Effector memory CD4-positive, alpha-beta T cell (primary cell): ENCODE measurements at places on chromosomes 12 and 14.

DNA sequence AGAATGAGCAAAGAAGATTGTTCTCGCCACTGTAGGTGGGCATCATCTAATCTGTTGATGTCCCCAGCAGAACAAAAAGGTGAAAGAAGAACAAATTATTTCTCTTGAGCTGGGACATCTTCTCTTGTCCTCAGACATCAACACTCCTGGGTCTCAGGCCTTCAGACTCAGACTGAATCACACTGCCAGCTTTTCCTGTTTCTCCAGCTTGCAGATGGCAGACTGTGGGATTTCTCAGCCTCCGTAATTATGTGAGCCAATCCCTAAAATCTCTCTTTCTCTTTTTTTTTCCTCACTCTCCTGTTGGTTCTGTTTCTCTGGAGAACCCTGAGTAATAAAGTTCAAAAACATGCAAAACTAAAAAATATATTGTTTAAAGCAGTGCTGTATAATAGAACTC lies 3.7 kb upstream of the TMPRSS12 start:
- no peak for DNase-seq
- no peaks in the 10 kb centered on the region for H3K27me3 ChIP-seq
- no peaks in the 10 kb centered on the region for H3K4me1 ChIP-seq
- H3K4me3 ChIP-seq = no peak overlapping the region

DNA sequence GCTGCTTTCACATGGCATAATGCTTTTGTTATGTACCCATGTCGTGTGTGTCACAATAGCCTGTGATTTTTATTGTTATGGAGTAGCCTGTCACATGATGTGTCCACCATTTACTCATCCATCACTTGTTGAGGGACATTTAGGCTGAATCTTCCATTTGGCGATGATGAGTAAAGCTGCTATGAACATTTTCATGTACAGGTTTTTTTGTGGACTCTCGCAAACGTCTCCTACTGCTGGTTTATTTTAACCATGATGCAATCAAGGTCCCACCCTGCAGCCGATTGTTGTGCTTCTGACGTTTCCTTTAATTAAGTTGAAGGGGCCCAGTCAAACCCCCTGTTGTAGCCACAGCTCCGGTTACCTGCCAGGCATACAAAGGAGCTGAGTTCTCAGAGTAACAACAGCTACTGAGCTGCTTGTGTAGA lies 63.2 kb downstream of the ZNF664 start:
- no peaks in the 10 kb centered on the region for H3K27me3 ChIP-seq
- no peak for DNase-seq
- H3K27ac ChIP-seq = no peak overlapping the region
- no peak overlapping the region for H3K4me3 ChIP-seq
- H3K4me1 ChIP-seq = no peaks in the 10 kb centered on the region
- no peaks in the 10 kb centered on the region for H3K36me3 ChIP-seq

- H3K36me3 ChIP-seq = no peaks in the 10 kb centered on the region
- no peak overlapping the region for H3K4me3 ChIP-seq
- H3K27me3 ChIP-seq = no peaks in the 10 kb centered on the region
Observed at GRCh38 chr12:123494124-123494851, 36.3 kb downstream of the SNRNP35 start.

GRCh38 chr12:121668750-121669520 lies 519 bp downstream of the MORN3 start:
- DNase-seq = no peak
- no peak overlapping the region for H3K27ac ChIP-seq
- H3K36me3 ChIP-seq = no peaks in the 10 kb centered on the region
- H3K4me1 ChIP-seq = peaks cover 34% of the 10 kb centered on the region

- peaks cover 43% of the 10 kb centered on the region for H3K36me3 ChIP-seq
- no peak for DNase-seq
- no peaks in the 10 kb centered on the region for H3K27me3 ChIP-seq
- no peak overlapping the region for H3K4me3 ChIP-seq
Observed at GRCh38 chr14:77554207-77554606, 55.6 kb upstream of the ISM2 start.

GRCh38 chr12:5242440-5242839 lies 189.5 kb upstream of the NTF3 start:
- no peaks in the 10 kb centered on the region for H3K27me3 ChIP-seq
- no peak overlapping the region for H3K27ac ChIP-seq
- DNase-seq = no peak
- no peak overlapping the region for H3K4me3 ChIP-seq
- no peaks in the 10 kb centered on the region for H3K4me1 ChIP-seq

DNA sequence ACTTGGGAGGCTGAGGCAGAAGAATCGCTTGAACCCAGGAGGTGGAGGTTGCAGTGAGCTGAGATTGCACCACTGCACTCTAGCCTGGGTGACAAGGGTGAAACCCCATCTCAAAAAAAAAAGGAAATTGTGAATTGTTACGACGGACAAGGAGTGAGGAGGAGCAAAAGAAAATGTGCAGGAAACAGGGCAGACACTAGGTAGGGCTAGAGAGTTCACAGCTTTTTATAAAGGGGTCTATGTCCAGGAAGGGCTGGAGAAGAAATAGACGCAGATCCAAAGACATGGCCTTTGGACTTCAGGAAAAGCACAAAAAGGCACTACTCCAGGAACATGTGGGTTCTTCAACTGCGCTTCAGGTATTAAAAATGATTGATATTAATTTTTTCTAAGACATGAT lies 34.4 kb downstream of the ATG14 start:
- peaks cover 17% of the 10 kb centered on the region for H3K36me3 ChIP-seq
- no peaks in the 10 kb centered on the region for H3K27me3 ChIP-seq
- H3K27ac ChIP-seq = no peak overlapping the region
- peaks cover 21% of the 10 kb centered on the region for H3K4me1 ChIP-seq
- H3K4me3 ChIP-seq = no peak overlapping the region

- H3K27ac ChIP-seq = peak overlapping the region; percentile 33
- no peak overlapping the region for H3K4me3 ChIP-seq
- H3K4me1 ChIP-seq = peaks cover 21% of the 10 kb centered on the region
- H3K36me3 ChIP-seq = no peaks in the 10 kb centered on the region
- no peak for DNase-seq
- no peaks in the 10 kb centered on the region for H3K27me3 ChIP-seq
Observed at GRCh38 chr12:64653123-64653522, 42.8 kb downstream of the RASSF3 start.

DNA sequence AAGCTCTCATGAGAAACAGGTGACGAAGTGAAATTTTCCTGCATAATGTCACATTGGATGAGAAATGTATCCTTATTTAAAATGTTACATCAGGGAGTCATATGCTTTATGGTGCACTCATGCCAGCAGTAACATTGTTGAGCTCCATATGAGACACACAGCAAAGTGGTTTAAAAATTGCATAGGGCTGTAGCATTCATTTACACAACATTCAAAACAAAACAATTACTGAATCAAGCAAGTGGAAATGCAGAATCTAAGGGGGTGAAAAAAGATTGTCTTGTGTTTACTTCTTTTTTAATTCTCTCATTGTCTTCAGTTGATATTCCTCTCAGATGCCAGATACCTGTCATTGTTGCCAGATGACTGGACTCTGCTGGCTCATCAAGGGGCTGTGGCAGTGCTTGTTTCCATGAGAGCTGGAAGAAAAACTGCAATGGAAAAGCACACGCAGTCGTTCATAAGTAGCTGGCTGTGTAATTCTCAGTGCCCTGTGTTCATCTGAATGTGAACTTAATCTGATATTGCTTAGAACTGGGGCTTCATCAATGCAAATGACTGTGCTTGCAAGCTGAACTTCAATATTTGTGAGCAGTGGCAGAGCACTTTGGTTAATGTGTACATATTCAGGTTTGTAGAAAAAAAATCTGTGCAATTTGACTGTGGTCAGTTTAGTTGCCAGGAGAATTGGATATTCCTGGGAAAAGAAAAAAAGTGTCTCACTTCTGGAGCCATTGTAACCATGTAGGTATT lies 305.6 kb downstream of the RAD51B start:
- DNase-seq = no peak
- no peak overlapping the region for H3K27ac ChIP-seq

DNA sequence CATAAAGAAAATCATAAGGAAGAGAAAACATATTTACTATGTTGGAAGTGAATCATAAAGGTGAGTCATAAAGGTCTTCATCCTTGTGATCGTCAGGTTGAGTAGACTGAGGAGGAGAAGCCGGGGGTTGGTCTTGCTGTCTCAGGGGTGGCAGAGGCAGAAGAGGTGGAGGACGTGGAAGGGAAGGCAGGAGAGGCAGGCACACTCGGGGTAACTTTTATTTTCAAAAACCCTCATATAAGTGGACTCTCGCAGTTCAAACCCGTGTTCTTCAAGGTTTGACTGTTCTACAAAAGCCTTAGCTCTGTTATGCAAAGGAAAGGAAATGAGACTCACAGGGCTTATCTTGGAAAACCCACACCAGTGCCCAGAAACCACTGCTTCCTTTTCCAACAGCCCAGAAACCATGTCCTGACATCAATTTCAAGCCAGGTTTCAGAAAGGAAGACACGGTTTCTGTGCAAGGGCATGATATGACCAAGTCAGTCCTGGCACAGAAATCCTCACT lies 14.0 kb downstream of the SMCO2 start:
- no peak overlapping the region for H3K27ac ChIP-seq
- H3K4me1 ChIP-seq = no peaks in the 10 kb centered on the region

GRCh38 chr12:46160981-46161690 lies 107.7 kb downstream of the SLC38A1 start:
- DNase-seq = no peak
- no peaks in the 10 kb centered on the region for H3K27me3 ChIP-seq
- no peak overlapping the region for H3K4me3 ChIP-seq
- H3K27ac ChIP-seq = no peak overlapping the region
- H3K36me3 ChIP-seq = no peaks in the 10 kb centered on the region
- no peaks in the 10 kb centered on the region for H3K4me1 ChIP-seq

DNA sequence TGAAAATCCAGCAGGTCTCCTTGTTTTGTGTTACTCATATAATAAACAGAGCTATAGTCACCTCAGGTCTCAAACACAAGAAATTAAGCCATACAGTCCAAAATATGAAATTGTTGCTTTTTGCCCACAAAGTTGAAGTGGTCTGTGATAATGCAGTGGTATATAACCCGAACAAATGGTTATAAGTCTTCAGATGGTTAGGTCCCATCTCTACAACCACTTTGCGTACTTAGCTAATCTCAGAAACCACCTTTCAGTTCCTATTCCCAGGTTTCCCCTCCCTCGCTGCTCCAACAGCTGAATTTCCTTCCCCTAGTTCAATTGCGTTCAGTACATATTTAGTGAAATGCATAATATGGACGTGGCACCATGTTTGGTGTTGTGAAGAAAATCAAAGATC lies 3.3 kb upstream of the KCNA5 start:
- no peak overlapping the region for H3K4me3 ChIP-seq
- no peaks in the 10 kb centered on the region for H3K36me3 ChIP-seq
- no peaks in the 10 kb centered on the region for H3K4me1 ChIP-seq
- peaks cover 2% of the 10 kb centered on the region for H3K27me3 ChIP-seq
- no peak overlapping the region for H3K27ac ChIP-seq

DNA sequence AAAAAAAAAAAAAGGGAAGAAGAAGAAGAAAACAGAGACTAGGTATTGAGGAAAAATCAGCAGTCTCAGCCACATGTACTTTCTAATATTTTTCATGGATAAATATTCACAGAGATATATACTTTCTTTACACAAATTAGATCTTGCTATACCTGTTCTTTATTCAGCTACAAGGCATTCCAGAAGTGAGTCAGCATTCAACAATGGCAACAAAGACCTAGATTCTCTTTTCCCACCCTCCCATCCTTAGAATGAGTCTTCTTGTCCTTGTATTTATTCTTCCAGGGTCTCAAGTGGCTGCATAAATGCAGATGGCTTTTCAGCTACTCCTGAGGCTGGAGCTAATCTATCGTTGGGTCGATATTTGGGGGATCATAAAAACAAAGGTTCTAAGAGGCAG lies 93.0 kb downstream of the NT5DC3 start:
- H3K4me1 ChIP-seq = no peaks in the 10 kb centered on the region
- DNase-seq = no peak
- H3K36me3 ChIP-seq = no peaks in the 10 kb centered on the region
- H3K27ac ChIP-seq = no peak overlapping the region
- H3K4me3 ChIP-seq = no peak overlapping the region
- no peaks in the 10 kb centered on the region for H3K27me3 ChIP-seq

DNA sequence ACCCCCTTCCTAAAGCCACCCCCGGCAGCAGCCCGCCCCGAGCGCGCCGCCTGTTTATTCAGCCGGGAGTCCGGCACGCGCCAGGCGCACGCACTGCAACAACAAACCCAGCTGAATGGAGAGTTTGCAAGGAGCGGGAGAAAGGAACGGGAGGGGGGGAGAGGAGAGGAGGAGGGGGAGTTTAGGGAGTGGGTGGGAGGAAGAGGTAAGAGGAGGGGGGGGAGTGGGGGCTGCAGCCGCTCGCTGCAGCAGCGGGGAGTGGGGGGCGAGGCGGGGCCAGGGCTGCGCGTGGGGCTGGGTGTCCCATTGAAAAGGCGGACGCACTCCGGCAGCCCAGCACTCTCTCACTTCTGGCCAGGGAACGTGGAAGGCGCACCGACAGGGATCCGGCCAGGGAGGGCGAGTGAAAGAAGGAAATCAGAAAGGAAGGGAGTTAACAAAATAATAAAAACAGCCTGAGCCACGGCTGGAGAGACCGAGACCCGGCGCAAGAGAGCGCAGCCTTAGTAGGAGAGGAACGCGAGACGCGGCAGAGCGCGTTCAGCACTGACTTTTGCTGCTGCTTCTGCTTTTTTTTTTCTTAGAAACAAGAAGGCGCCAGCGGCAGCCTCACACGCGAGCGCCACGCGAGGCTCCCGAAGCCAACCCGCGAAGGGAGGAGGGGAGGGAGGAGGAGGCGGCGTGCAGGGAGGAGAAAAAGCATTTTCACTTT lies at the start of gene ASCL1:
ASCL1 (plus strand) TSS at position 336 of the 712 bp plus-strand sequence. CDS start 571 bp downstream, outside the sequence.
- DNase-seq = no peak
- H3K4me3 ChIP-seq = no peak within 1 kb of the TSS
- no peaks in the 10 kb centered on the region for H3K4me1 ChIP-seq
- H3K27me3 ChIP-seq = peaks cover 33% of the 10 kb centered on the region
- no peak within 1 kb of the TSS for H3K27ac ChIP-seq
- no peaks in the 10 kb centered on the region for H3K36me3 ChIP-seq

GRCh38 chr12:67540920-67541624 lies 107.5 kb upstream of the DYRK2 start:
- H3K4me1 ChIP-seq = no peaks in the 10 kb centered on the region
- no peak overlapping the region for H3K27ac ChIP-seq
- no peak overlapping the region for H3K4me3 ChIP-seq
- H3K27me3 ChIP-seq = no peaks in the 10 kb centered on the region

- no peaks in the 10 kb centered on the region for H3K27me3 ChIP-seq
- peaks cover 25% of the 10 kb centered on the region for H3K36me3 ChIP-seq
- H3K27ac ChIP-seq = no peak overlapping the region
- no peak overlapping the region for H3K4me3 ChIP-seq
Observed at GRCh38 chr14:101927859-101928258, 36.5 kb upstream of the DYNC1H1 start.

GRCh38 chr14:104801520-104802393 lies 856 bp downstream of the ZBTB42 start:
- no peaks in the 10 kb centered on the region for H3K27me3 ChIP-seq
- DNase-seq = no peak
- H3K36me3 ChIP-seq = no peaks in the 10 kb centered on the region
- peak overlapping the region; percentile 63 for H3K27ac ChIP-seq

- no peak for DNase-seq
- H3K4me1 ChIP-seq = peaks cover 5% of the 10 kb centered on the region
- H3K36me3 ChIP-seq = no peaks in the 10 kb centered on the region
- H3K4me3 ChIP-seq = no peak overlapping the region
Observed at GRCh38 chr12:53940443-53941014, 1.9 kb downstream of the HOXC13 start.
